ENCODE measurements at places on chromosomes 2 and 18. TPM values are rescaled to one million over a fixed set of nuclear protein-coding genes. Genes with fewer than 3 reads are reported as not detected.

The CD8B2 gene
- 0.04 TPM for polyA plus RNA-seq

The ALPP gene
- polyA plus RNA-seq = not detected

The ERBB4 gene
- polyA plus RNA-seq = 8.8 TPM

The TFCP2L1 gene
- 0.09 TPM for polyA plus RNA-seq

The HOXD8 gene
- polyA plus RNA-seq = 40.0 TPM

The COL6A3 gene
- polyA plus RNA-seq = 178 TPM

The ATP8B1 gene
- polyA plus RNA-seq = 3.5 TPM

The DUSP2 gene
- polyA plus RNA-seq = 3.6 TPM

The TTL gene
- polyA plus RNA-seq = 37.8 TPM

The AGXT gene
- polyA plus RNA-seq = not detected

The PJVK gene
- polyA plus RNA-seq = 6.2 TPM

The DSC2 gene
- polyA plus RNA-seq = 10.1 TPM

The SULT1C2 gene
- polyA plus RNA-seq = 1.3 TPM

The LAMA1 gene
- 1.8 TPM for polyA plus RNA-seq

The SOCS6 gene
- polyA plus RNA-seq = 15.5 TPM

The UGT1A5 gene
- polyA plus RNA-seq = not detected

The RBBP8 gene
- 7.7 TPM for polyA plus RNA-seq

The TMEFF2 gene
- 22.9 TPM for polyA plus RNA-seq

The NT5C1B gene
- polyA plus RNA-seq = 0.25 TPM

The EN1 gene
- polyA plus RNA-seq = 6.1 TPM

The KCNS3 gene
- 6.0 TPM for polyA plus RNA-seq

The CD8A gene
- polyA plus RNA-seq = 0.22 TPM

The EPB41L3 gene
- polyA plus RNA-seq = 107 TPM

The GLS gene
- polyA plus RNA-seq = 51.8 TPM

The PLA2R1 gene
- polyA plus RNA-seq = 1.9 TPM

The EIPR1 gene
- 18.9 TPM for polyA plus RNA-seq

The RTP5 gene
- 0.08 TPM for polyA plus RNA-seq

The MDH1B gene
- polyA plus RNA-seq = 0.18 TPM

The CMPK2 gene
- polyA plus RNA-seq = 3.1 TPM

The OBSL1 gene
- 138 TPM for polyA plus RNA-seq

The ANKRD30BL gene
- not detected for polyA plus RNA-seq

The RAB6C gene
- 0.24 TPM for polyA plus RNA-seq

The C2orf80 gene
- not detected for polyA plus RNA-seq

The CD207 gene
- 0.19 TPM for polyA plus RNA-seq

The ROCK1 gene
- polyA plus RNA-seq = 33.5 TPM

The LMAN1 gene
- polyA plus RNA-seq = 59.7 TPM

The TCF23 gene
- polyA plus RNA-seq = 0.49 TPM

The GPR45 gene
- polyA plus RNA-seq = not detected
